ENCODE measurements at places on chromosomes 16 and 17.

GRCh38 chr17:68534695-68535088 lies 22.5 kb downstream of the PRKAR1A start:
- H3K4me3 ChIP-seq: no peak overlapping the region
- peak overlapping the region; percentile 6 for H3K27ac ChIP-seq
- no peak for DNase-seq
- no peaks in the 10 kb centered on the region for H3K27me3 ChIP-seq
- peaks cover 12% of the 10 kb centered on the region for H3K4me1 ChIP-seq

- H3K4me1 ChIP-seq: no peaks in the 10 kb centered on the region
- no peaks in the 10 kb centered on the region for H3K36me3 ChIP-seq
- H3K27ac ChIP-seq: no peak overlapping the region
- DNase-seq: no peak
- H3K4me3 ChIP-seq: no peak overlapping the region
These were observed 5.0 kb downstream of the UNC45B start for GRCh38 chr17:35152421-35153140.

GRCh38 chr16:50666658-50667496 lies 14.2 kb downstream of the SNX20 start:
- peaks cover 12% of the 10 kb centered on the region for H3K36me3 ChIP-seq
- H3K4me1 ChIP-seq: peaks cover 25% of the 10 kb centered on the region
- peak overlapping the region; percentile 86 for H3K27ac ChIP-seq
- H3K27me3 ChIP-seq: no peaks in the 10 kb centered on the region
- DNase-seq: no peak

GRCh38 chr16:20903116-20903898 lies 2.7 kb downstream of the LYRM1 start:
- H3K4me1 ChIP-seq: peaks cover 48% of the 10 kb centered on the region
- peak overlapping the region; percentile 3 for H3K27ac ChIP-seq
- H3K4me3 ChIP-seq: peak overlapping the region; percentile 13
- H3K36me3 ChIP-seq: peaks cover 28% of the 10 kb centered on the region
- H3K27me3 ChIP-seq: no peaks in the 10 kb centered on the region

DNA sequence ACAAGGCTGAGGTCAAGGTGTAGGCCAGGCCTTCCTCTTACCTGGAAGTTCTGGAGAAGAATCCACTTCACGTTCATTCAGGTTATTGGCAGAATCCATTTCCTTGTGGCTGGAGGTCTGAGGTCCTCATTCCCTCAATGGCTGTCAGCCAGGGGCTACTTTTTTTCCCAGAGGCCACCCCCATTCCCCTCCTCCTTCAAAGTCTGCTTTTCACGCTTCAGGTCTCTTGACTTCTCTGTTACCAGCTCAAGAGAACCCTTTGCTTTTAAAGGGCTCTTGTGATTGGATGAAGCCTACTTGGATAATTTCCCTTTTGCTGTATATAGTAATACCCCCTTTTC lies 55.1 kb upstream of the LGALS9 start:
- no peak overlapping the region for H3K4me3 ChIP-seq
- H3K36me3 ChIP-seq: peaks cover 3% of the 10 kb centered on the region
- peaks cover 15% of the 10 kb centered on the region for H3K4me1 ChIP-seq
- no peak overlapping the region for H3K27ac ChIP-seq

- peaks cover 20% of the 10 kb centered on the region for H3K4me1 ChIP-seq
- no peak for DNase-seq
- H3K27me3 ChIP-seq: peaks cover 88% of the 10 kb centered on the region
- peaks cover 17% of the 10 kb centered on the region for H3K36me3 ChIP-seq
- peak overlapping the region; percentile 25 for H3K27ac ChIP-seq
These were observed 1.0 kb upstream of the ETV4 start for GRCh38 chr17:43547189-43547550.

DNA sequence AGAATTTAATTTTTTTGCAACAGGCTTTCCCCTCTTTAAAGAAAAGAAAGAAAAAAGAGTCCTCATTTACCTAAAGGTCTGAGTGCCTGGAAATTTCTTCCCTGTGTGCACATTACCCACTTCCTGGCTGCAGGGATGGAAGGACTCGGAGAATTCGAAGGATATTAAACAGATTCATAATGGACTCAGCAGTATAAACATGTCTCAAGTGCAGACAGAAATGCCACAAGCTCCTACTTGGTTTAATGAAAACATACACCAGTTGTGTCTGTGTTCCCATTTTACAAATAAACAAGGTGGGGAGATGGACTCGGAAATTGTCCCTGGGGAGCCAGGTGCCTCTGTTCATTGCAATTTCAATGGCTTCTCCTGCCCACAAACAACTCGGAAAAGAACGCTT lies 47.2 kb downstream of the MEOX1 start:
- H3K27me3 ChIP-seq: peaks cover 6% of the 10 kb centered on the region
- no peak for DNase-seq
- no peak overlapping the region for H3K27ac ChIP-seq
- H3K36me3 ChIP-seq: no peaks in the 10 kb centered on the region
- no peaks in the 10 kb centered on the region for H3K4me1 ChIP-seq

DNA sequence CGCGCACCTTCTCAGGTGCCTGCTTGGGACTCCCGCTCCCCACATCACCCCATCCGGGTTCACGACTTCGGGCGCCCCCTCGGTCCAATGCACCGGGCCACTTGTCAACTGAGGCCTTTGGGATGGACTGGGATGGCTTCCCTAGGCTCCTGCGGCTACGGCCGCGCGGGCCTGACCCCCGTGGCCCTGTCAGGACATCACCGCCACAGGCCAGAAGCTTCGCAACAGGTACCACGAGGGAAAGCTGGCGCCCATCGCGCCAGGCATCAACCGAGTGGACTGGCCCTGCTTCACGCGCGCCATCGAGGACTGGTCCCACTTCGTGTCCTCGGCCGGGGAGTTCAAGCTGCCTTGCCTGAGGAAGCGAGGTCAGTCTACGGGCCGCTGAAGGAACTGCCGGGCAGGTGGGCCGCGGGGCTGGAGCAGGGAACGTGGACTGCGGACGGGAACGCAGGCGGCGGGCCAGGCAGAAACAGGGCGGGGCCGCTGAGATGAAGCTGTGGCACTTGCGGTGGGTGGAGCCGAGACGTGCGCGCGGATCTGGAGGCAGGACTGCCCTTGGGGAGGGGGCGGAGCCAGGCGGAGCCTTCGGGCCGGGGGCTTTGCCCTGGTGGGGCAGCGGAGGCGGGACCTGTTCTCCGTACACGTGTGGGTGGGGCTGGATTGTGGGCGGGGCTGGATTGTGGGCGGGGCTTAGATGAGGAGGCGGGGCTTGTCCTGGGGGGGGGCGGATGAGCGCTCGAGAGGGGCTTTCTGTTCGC lies 13.7 kb upstream of the CNGB1 start:
- peaks cover 5% of the 10 kb centered on the region for H3K27me3 ChIP-seq
- H3K36me3 ChIP-seq: no peaks in the 10 kb centered on the region
- H3K4me1 ChIP-seq: peaks cover 18% of the 10 kb centered on the region
- H3K27ac ChIP-seq: peak overlapping the region; percentile 54
- H3K4me3 ChIP-seq: peak overlapping the region; percentile 94

GRCh38 chr16:50838885-50839284 lies 97.0 kb downstream of the CYLD start:
- peaks cover 5% of the 10 kb centered on the region for H3K4me1 ChIP-seq
- peaks cover 30% of the 10 kb centered on the region for H3K27me3 ChIP-seq
- no peak for DNase-seq
- H3K27ac ChIP-seq: no peak overlapping the region
- peaks cover 4% of the 10 kb centered on the region for H3K36me3 ChIP-seq

DNA sequence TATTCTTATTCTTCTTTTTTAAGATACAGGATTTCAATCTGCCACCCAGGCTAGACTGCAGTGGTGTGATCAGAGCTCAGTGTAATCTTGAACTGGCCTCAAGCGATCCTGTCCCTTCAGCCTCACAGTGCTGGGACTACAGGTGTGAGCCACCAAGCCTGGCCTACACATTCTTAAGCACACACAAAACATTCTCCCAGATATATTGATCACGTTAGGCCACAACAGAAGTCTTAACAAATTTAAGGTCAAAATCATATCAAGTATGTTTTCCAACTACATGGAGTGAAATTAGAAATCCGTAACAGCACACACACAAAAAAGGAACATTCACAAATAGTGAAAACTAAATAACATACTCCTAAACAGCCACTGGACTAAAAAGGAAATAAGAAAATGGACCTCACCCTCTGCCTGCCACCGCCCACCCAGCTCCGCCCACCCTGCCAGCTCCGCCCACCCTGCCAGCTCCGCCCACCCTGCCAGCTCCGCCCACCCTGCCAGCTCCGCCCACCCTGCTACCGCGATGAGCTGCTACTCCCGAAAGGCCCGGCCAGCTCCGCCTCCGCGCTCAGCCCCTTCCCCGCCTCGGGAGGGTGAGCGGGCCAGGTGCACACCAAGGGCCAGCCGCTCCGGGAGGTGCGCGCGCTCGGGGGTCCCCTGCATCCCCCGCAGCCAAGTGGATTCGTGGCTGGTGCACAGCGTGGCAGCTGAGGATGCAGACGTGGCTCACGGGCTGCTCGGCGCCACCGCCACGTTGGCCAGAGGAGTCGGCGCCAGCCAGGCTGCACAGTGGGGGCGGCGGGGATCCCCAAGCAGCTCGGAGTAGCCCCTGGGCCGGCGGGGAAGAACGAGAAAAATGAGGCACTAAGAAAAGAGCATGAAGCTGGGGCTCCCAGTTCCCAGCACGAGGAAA lies 41.2 kb downstream of the C16orf87 start:
- H3K4me1 ChIP-seq: peaks cover 12% of the 10 kb centered on the region
- peak overlapping the region; percentile 81 for H3K4me3 ChIP-seq
- DNase-seq: peak; percentile 67
- H3K36me3 ChIP-seq: no peaks in the 10 kb centered on the region
- no peaks in the 10 kb centered on the region for H3K27me3 ChIP-seq
- H3K27ac ChIP-seq: peak overlapping the region; percentile 81

DNA sequence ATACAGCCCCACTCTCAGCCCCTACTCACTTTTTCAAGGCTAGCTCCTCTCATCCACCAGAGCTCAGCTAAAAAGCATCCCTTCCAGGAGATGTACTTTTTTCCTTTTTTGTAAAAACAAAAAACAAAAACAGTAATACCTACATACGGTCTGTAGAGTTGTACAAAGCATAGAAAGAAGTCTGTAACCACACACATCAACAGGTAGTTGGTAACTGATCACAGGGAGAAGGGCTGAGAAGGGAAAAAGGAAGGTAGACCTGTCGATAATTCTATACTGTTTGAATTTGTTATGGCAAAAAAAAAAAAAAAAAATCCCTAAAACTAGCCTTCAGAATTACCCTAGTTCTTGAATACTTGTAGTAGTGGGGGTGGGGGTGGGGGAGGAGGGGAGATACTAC lies 874 bp downstream of the SLC25A19 start:
- peak overlapping the region; percentile 98 for H3K27ac ChIP-seq
- no peaks in the 10 kb centered on the region for H3K27me3 ChIP-seq
- peaks cover 21% of the 10 kb centered on the region for H3K36me3 ChIP-seq
- no peak for DNase-seq
- H3K4me3 ChIP-seq: peak overlapping the region; percentile 99
- H3K4me1 ChIP-seq: peaks cover 10% of the 10 kb centered on the region

GRCh38 chr16:78289844-78290277 lies 190.4 kb downstream of the WWOX start:
- no peaks in the 10 kb centered on the region for H3K4me1 ChIP-seq
- H3K4me3 ChIP-seq: no peak overlapping the region
- DNase-seq: no peak
- no peaks in the 10 kb centered on the region for H3K27me3 ChIP-seq

GRCh38 chr16:68287276-68288251 lies 23.2 kb downstream of the SLC7A6OS start:
- H3K27me3 ChIP-seq: no peaks in the 10 kb centered on the region
- peaks cover 39% of the 10 kb centered on the region for H3K36me3 ChIP-seq
- peak overlapping the region; percentile 61 for H3K4me3 ChIP-seq

DNA sequence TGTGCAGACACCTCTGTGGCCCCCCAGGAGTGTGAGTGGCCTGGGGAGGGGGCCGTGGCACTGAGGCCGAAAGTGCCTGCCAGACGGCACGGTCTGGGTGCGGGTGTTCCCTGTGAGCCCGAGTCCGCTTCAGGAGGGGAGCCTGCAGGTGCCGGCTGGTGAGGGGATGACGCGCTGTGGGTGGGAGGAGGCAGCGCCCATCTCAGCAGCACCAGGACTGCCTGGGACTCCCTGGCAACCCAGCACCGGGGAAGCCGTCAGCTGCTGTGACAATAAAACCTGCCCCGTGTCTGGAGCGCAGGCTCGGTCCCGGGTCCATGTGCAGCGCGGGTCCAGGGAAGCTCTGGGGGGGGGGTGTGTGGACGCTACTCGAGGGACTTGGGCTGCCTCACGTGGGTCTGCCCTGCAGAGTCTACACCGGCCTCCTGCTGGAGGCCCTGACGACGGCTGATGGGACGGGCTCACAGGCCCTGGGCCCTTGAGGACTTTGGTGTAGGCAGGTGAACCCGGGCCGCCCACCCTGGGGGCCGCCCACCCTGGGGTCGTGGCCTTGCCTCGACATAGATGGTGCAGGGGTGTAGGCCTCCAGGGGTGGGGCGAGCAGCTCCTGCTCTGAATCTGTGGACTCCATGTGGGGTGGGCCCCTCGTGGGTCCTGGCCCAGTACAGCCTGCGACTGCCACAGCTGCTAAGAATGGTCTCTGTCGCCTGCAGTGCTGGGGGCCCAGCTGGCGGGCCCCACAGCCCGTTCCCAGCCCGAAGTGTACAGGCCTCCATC lies 5.9 kb upstream of the RAB40C start:
- no peak for DNase-seq
- H3K4me3 ChIP-seq: no peak overlapping the region
- H3K27ac ChIP-seq: no peak overlapping the region

Data from effector memory CD8-positive, alpha-beta T cell (primary cell).